ENCODE measurements at places on chromosomes 3 and 15. TPM values are rescaled to one million over a fixed set of nuclear protein-coding genes. Genes with fewer than 3 reads are reported as not detected.

CHRM5 gene
- not detected for total RNA-seq

UCN2 gene
- 12.9 TPM for total RNA-seq

SLC12A8 gene
- total RNA-seq, result 19.2 TPM

DNA sequence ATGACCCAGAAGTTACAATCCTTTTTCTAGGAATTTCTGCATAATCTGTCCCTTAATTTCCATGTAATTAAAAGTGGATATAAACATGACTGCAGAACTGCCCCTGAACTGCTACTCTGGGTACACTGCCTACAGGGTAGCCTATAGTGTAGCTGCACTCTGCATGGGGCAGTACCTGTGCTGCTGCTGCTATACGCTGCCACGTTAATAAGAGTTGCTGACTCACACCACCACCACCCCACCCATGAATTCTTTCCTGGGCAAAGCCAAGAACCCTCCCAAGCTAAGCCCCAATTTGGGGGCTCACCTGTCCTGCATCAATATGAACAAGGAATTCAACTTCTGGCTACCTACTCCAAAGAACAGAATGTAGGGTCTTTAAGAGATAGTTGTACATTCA lies 13.9 kb downstream of the HDGFL3 start:
- no peak for DNase-seq

GRCh38 chr15:51155016-51155580 lies 60.4 kb upstream of the TNFAIP8L3 start:
- no peak for DNase-seq

DNA sequence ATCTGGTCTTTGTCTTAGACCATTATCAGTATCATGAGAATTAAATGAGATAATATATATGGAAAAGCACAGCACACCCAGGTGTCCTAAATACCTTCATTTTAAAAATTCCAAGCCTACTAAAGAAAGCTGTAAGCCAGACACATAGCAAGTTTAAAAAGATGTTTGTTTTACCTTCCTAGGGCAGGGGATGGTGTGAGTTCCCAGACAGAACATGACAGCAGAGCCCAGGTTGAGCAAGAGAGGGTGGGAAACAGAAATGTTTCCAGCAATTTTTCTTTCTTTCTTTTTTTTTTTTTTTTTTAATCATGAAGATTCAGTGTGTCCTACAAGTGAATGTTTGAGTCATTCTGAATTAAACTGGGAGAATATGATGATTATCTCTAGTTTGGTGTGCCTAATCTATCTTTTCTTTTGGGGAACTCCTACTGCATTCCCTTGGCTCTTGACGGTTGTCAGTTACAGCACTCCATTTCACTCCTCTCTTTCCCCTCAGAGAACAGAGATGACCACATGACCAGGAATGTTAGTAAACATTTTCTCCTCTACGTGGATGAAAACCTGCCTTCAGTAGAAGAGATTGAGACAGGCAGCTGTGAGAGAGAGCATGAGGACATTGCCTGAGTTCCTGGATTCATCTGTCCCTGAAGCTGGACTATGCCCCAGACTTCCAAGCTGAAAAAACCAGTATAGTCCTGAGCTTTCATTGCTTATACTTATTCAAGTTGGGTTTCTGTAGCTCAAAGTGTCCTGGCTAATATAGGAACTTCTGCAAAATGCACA lies 54.5 kb upstream of the ARL14 start:
- no peak for DNase-seq

DNA sequence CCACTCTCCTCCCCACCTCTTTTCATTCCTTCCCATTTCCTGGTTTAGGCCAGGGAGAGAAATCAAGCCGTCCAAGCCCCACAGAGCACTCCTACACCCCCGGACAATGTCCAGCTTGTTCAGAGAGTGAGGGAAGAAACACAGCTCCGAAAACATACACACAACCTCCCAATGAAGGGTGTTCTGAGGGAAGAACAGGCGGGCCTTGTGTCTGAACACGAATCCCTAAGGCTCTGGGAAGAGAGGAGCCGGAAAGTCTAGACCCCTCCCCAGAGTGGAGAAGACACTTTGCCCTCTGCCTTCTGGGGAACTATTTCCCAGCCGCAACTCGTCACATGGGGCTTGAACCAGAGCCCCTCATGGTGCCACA lies 30.5 kb downstream of the ACAN start:
- DNase-seq, result no peak

- DNase-seq, result no peak
Measured at GRCh38 chr3:134033315-134033996, 3.7 kb upstream of the SLCO2A1 start.

- no peak for DNase-seq
Measured at GRCh38 chr3:65181391-65181871, 493.6 kb upstream of the ADAMTS9 start.

GRCh38 chr3:64327100-64327804 lies 102.0 kb upstream of the PRICKLE2 start:
- no peak for DNase-seq

DNA sequence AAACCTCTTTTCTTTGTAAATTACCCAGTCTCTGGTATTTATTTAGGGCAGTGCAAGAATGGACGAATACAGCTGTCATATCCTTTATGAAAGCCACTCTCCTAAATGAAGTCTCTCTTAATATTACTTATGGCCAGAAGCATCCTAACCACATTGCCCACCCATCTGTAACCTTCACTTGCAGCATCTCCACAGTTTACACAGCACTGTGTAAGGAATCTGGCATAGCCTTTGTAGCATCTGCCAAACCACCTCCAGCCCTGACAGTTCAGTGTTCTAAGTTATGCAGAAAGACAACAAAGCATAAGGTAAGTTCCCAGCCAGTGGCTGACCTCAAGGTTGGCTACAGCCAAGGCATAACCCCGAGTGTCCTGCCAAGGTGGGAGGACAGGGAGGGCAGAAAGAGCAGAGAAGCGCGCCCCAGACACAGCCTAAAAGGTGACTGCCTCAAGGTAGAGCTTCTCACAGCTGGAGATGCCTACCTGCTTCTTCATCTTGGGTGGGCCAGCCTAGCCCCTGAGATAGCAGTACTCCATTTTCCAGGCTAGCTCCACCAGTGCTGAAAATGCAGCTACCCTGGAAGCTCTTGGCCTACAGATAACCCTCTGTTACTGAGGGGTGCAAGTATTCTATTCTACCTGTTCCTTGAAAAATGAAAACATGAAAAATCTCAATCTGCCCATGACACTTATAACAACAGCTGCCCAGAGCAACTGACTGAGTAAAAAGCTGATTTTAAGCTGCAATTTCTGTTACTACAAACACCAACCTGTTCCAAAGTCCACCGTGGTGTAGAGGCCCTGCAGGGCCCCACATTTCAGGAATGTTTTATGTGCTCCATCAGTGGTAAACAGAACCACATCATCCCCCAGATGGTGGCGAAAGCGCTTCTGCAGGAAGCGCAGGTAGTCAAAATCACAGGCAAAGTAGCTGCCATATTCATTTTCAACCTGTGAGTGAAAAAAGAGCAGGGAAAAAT lies 39.3 kb downstream of the GLB1 start:
- DNase-seq, result no peak

DNA sequence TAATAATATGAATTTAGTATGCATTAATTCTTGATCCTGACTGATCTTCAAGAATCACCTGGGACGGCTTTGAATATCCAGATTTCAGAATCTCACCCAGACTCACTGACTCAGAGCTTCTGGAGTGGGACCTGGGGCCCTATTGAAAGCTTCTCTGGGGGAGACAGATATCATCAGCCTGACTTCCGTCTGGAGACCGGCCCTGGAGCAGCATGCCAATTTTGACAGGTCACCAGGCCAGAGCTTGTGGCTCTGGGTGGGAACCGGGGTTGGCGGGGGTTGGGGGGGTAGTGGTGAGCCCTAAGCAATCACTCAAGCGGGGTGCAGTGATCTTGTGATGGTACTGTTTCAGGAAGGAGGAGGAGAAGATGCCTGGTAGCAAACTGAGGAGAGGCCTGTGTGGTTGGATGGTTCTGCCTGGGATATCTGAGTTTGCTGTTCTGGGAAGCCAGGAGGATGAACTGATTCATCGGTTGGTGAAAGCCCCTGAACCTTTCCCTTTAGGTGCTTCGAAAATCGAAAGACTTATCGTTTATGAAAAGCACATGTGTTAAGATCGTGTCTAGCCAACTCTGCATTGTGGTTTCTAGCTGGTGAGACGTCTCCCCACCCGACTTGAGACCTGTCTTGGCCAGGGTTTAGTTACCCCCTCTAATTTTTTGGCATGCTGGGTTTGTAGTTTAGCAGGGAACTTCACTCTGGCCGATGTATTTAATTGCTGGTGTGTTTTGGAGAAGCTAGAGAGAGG lies 263.9 kb upstream of the C2CD4B start:
- no peak for DNase-seq

DNA sequence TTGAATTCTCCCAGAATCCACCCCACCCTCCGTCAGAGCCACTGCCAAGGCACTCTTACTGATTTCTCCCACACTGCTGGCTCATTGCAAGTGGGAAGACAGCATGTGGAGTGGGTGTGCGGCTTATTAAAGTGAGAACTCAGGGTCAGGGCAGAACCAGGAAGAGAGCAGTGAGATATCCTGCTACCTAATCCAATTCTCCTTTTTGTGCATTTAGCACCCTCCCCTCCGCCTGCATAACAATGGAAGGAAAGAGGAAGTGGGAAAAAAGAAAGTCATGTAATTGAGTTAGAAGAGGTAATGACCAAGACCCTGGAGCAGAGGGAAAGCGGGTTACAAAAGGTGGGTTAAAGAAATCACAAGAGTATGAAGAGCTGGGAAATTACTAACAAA lies 27.8 kb upstream of the PIK3CB start:
- DNase-seq, result peak; percentile 51

- no peak for DNase-seq
Measured at GRCh38 chr15:88323468-88323867, 66.9 kb upstream of the NTRK3 start.

- no peak for DNase-seq
Measured at GRCh38 chr15:62771234-62771633, 271.3 kb upstream of the TPM1 start.

GRCh38 chr3:90015688-90016356 lies 908.4 kb downstream of the EPHA3 start:
- DNase-seq, result peak; percentile 52

DNA sequence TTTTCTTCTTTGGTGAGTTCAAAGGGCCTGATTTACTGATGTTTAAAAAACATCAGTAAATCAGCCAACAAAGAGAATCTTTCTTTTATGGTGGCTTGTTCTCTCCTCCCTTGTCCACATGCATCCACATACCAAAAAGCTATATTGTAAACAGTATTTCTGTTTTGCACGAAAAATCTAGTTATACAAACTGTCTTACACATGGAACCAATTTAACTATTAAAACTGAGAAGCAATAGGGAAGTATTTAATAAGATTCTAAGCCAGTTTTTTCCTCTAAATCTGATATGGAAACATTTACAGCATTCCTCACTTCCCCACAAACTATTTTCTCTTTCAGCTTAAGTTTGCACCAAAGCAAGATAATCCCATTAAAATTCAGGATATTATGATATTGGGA lies 110.8 kb upstream of the ICE2 start:
- no peak for DNase-seq

DNA sequence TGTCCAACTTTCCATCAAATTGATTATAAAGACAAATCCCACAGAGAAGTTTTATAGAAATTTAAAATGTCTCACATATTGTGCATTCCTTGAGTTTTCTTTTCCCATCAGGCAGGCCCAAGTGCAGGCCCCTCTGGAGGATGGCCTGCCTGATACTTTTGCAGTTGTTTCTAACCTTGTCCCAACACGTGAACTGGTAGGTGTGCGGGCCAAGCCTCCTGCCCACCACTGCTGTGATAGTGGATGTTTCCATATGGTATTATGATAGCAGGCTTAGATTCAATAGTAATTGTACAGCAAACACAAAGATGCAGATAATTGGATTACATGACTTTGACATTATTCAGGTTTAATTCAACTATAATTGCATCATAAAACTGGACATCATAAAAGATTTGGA lies 1.4 kb downstream of the P2RY12 start:
- DNase-seq, result no peak

GRCh38 chr3:136195258-136196063 lies 674 bp downstream of the MSL2 start:
- DNase-seq, result no peak
